Activated CD4-positive, alpha-beta T cell treated with anti-CD3 and anti-CD28 coated beads, Interleukin-2, amount 50 U/mL, for 4 hours (primary cell): ENCODE measurements at places on chromosomes 12 and 14.

DNA sequence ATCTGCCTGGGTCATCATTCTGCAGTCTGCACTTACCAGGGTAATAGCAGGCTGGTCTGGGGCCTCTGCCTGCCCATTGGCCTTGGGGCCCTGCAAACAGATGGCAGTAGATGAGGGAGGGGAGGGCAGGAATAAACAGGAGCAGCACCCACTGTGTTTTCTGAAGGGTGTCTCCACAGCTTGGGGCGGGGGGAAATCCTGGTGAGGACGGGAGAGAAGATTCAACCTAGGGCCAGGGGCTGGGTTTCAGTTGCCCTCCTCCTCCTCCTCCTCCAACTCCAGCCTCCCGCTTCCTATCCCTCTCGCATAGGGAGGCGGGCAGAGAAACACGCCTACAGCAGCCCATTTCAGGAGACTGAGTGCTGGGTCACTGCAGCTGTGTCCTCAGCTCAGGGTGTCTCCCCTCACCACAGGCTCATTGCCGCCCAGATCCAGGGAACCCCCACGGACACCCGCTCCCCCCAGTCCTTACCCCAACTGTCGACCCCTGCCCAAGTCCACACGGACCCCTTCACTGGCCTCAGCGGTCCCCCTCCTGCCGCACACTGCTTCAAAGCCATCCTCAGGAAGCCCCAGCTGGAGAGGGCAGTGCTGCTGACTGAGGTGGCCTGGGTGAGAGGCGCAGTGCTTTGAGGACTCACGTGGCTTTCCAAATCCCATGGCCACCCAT is 9.1 kb upstream of the KRT80 start:
- no peak for DNase-seq

GRCh38 chr14:91858536-91859275 is 8.6 kb downstream of the TC2N start:
- no peak for DNase-seq

DNA sequence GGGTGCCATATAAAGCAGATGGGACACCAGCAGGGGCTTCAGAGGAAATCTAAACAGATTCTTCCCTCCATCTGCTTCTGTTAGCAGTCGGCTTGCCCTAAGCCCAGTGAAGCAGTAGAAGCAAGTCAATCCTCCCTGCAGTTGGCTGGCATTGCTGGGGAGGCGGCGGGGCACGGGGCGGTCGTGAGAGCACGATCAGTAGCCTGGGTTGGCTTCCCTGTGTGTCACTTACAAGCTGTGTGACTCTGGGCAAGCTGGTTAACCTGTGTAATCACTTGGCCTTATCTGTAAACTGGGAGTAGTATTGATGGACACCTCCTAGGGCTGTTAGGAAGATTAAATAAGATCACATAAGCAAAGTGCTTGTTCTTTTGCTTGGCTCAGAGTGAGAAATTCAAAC is 19.4 kb downstream of the MYRFL start:
- no peak for DNase-seq

DNA sequence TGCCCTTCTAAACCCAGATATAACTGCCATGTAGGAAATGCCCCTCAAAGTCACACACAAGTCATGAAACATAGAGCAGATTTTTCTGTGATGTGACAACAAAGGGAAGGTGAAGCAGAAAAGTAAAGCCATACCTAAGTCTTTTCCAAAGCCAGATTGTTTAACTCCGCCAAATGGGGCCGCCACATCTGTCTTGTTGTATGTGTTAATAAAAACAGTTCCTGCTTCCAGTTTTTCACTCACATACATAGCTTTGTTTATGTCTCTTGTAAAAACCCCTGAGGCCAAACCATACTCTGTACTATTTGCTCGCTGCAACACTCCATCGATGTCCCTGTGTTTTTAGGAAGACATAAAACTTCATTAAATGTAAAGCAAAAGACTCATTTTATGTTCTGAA is 40.3 kb downstream of the NOPCHAP1 start:
- no peak for DNase-seq

GRCh38 chr12:74424778-74425177 is 112.9 kb upstream of the ATXN7L3B start:
- DNase-seq = no peak
